ENCODE measurements at places on chromosomes 13 and 19.

DNA sequence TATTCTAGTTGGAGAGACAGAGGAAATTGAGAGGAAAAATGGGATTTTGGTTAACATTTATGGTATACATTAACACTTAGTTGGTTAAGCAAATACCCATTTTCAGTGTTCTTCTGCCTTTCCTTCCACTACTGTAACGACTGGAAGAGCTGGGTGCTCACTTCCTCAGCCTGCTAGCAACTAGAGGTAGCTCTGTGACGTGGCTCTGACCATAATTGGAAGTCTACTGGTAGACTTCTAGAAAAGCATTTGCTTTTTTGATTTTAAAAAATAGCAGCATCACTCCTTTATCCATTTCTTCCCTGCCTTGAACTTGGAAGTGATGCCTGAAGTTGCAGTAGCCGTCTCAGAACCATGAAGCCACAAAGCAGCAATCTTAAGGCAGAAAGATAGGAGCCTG is 15.9 kb downstream of the NHLRC3 start:
- DNase-seq, result no peak

DNA sequence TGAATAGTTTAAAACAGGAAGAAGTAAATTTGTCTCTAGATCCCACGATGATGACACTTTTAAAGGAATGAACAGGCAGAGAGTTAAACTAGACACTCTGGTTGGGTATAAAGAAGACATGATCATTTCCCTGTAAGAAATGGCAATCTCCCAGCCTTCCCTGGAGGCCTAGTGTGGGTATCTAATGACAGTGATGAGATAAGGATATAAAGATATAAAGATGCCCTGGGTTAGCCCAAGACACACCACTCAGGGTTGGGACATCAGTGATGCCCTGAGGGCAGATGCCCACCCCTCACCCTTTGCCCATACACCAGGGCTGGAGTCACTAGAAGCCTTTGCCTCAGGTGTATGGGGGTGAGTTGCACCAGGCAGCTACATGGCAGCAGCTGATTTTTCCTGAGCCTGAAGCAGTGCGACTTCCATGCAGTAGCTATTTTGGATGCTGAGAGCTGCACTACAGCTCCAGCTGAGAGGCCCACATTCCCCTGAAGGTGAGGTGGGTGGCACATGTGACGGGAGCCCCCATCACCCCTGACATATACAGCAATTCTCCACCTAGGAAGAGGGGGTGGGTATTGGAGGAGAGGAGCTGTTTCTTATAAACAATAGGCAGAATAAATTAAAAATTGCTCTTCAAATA is 177.5 kb downstream of the NDFIP2 start:
- DNase-seq, result no peak

- DNase-seq, result no peak
Observed at GRCh38 chr13:114067381-114067885, 65.0 kb downstream of the RASA3 start.

DNA sequence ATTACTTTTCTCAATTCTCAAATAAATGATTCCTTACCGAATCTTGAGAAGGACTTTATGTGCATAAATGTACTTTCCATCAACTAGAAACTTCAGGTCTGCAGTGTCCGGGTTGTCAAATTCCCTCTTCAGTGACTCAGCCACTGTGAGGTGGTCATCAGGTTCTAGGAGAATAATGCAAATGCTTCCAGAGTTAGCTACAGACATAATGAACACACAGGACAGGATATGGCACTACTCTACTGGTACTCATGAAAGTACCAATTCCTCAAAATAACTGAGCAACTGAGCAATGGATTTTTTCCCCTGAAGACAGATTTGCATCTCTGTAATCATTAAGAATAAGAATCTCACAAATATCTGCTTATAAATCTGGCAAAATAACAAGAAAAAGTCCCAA is 31.2 kb downstream of the RCBTB2 start:
- no peak for DNase-seq

DNA sequence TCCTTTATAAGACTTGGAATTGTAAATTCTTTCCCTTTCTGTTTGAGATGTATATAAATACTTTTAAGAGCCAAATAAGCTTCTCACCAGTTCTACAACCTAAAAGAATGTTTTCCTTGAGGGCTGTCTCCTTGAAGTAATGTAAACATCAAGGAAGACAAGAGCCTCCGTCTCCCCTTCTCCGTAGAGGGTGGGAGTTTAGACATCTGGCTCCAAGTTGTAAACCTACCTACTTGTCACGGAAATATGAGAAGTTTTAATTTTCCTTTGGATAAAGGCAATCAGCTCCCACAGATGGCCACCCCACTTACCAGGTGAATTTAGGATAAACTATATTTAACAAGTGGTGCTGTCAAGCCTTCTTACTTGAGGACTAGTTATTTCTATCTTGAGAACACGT is 237.9 kb downstream of the NALCN start:
- DNase-seq, result no peak

GRCh38 chr19:49396738-49397505 is 8.9 kb downstream of the KASH5 start:
- DNase-seq, result no peak
